ENCODE measurements at places on chromosomes 1 and 21.

DNA sequence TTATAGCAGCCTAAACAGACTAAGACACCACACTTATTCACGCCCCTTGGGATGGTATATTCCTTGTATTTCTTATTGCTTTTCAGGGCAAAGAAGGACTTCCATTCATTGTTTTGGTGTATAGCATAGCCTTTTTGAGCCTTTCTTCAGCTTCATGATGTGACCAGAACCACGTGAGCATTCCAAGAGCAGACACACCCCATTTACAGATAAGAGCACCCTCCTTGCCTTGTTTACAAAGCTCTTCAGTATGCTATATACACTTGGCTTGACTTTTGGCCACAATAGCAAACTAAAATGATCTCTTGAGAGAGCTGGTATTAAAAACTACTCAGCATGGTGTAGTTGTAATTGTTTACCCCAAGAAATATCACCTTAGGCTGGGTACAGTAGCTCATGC is 78.7 kb downstream of the PIK3R3 start:
- no peak for DNase-seq

GRCh38 chr1:248804771-248805681 is 20.7 kb downstream of the SH3BP5L start:
- DNase-seq: no peak

GRCh38 chr21:42102076-42102475 is 31.0 kb downstream of the UMODL1 start:
- DNase-seq: no peak

DNA sequence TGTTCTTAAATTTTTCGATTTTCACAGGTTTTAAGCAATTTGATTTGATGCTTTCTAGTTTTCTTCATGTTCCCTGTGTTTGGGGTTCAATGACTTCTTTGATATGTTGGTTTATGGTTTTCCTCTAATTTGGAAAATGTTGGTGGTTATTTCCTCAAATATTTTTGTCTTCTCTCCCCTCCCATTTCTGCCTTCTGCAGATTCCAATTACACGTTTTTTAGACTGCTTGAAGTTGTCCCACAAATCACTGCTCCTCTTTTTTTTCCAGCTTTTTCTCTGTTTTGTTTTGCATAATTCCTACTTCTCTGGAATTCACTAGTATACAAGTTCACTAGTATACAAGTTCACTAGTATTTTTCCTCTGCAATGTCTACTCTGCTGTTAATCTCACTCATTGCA is 61.3 kb downstream of the FAF1 start:
- no peak for DNase-seq

- DNase-seq: no peak
Observed at GRCh38 chr1:21594935-21595897, 73.9 kb downstream of the RAP1GAP start.

GRCh38 chr1:174036204-174036603 is 14.0 kb upstream of the RC3H1 start:
- no peak for DNase-seq

DNA sequence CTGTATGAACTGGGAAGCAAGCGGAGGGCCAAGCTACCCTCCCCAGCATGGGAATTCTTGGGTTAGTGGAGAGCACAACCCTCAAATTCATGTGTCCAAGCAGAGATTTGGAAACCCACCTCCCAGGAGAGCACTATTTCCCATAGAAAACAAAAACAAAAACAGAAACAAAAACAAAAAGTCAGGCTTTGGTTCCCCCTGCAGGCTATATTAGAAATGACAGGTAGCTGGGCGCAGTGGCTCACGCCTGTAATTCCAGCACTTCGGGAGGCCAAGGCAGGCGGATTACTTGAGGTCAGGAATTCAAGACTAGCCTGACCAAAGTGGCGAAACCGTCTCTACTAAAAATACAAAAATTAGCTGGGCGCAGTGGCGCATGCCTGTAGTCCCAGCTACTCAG is 10.8 kb downstream of the MINDY1 start:
- no peak for DNase-seq

DNA sequence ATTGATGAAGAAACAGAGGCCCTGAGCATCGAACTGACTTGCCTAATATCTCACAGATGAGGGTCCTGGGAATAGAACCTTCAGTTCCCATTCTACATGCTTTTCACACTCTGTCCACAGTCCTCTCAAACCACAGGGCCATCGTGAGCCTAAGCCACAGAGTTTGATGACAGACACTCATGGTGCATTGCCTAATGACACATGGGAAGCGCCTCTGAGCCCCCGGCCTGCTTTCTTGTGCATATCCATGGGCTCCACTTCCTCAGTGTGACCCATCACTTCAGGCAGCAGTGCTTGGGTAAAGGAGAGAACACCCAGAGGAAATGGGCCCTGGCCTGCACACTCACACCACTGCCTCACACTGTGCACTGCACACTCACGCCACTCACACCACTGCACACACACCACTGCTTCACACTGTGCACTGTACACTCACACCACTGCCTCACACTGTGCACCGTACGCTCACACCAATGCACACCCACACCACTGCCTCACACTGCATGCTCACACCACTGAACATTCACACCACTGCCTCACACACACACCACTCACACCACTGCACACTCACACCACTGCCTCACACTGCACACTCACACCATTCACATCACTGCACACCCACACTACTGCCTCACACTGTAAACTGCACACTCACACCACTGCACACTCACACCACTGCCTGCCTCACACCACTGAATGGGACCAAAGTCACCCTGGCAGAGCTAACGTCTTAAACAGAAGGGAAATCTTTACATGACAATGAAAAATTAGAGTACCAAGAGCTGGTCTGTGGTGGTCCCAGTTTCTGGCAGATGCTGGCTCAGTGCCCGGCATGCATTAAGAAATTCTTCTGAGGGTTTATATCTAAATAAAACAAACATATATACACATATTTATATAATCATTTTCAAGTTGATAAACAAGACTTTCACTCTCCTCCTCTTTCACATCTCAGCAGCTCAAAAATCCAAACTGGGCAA is 53.0 kb downstream of the KANK4 start:
- DNase-seq: no peak

DNA sequence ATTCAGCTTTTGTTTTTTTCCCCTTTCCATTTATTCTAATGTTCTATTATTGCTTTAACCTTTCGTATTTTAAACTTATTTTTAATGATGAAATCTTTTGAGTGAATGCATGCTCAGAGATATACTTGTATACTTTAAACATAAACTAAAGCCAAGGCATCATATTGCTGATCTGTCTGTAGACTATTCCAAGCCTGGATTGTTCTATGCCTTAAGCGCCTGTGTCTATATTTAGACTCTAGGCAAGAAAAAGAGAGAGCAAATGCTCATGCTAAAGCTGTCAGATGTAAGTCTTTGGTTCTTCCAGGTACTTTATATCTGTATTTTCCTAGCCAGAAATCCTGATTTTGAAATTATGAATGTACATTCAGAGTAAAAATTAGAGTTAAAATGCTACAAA is 14.4 kb downstream of the SH3GLB1 start:
- DNase-seq: no peak

GRCh38 chr1:238123201-238123600 is 232.5 kb upstream of the ZP4 start:
- DNase-seq: no peak

DNA sequence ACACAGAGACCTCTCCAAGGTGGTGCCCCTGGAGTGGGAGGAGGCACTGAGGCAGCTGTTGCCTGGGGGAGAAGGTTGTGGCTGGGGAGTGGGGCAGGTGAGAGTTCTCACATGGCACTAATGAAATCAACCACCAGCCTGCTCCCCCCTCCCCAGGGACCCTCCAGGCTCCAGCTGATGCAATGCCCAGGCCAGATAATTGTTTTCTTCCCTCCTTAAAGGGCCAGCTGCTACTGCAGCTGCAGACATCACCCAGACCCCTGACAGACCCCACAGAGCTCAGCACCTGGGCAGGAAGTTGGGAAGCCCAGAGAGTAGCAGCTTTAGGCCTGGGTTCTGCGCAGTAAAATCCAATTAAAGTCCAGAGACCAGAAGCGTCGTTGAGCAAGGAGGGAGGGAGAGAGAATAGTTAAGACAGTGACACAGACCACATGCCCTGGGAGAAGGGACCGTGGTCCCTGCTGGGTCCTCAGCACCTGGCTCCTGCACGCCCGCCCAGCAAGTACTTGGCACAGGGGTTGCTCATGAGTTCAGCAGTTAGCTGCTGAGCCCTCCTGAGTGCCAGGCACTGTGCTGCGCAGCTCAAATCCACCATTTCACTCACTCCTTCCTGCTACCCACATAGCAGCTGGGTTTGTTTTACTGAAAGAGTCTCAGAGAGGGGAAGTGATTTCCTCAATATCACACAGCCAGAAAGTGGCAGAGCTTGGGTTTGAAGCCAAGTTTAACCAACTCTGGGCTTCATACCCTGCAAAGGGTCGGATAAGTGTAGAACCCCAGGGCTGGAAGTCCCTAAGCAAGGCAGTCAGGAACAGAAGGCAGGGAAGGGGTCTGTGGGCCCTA is 1.9 kb downstream of the RIMS3 start:
- no peak for DNase-seq

GRCh38 chr1:116508984-116509980 is 61.5 kb downstream of the CD58 start:
- DNase-seq: no peak

GRCh38 chr1:225891229-225891972 is 2.5 kb upstream of the LEFTY1 start:
- DNase-seq: no peak

GRCh38 chr1:220892997-220893700 is 13.9 kb downstream of the HLX start:
- no peak for DNase-seq

DNA sequence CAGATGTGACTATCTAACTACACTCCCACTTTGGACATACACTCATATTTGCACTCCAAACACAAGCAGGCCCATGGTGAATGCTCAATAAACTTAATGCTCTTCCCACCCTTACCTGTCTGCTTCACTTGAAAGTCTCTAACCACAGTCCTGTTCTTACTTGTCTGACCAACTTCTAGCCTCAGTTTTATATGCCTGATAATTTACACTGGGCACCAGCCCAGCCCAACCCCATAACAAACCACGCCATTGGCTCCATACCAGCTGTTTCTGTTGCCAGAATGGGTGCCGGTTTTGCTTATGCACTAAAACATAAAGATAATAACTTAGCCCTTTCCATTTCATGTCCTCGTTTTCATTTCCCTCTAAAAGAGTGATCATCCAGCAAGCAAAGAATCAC is 395.4 kb downstream of the NTNG1 start:
- DNase-seq: no peak

Measured in stimulated activated CD4-positive, alpha-beta T cell treated with anti-CD3 and anti-CD28 coated beads, Interleukin-15, amount 100 ng/mL, for 1 hour (primary cell).